ENCODE measurements at places on chromosomes 16 and 17.

DNA sequence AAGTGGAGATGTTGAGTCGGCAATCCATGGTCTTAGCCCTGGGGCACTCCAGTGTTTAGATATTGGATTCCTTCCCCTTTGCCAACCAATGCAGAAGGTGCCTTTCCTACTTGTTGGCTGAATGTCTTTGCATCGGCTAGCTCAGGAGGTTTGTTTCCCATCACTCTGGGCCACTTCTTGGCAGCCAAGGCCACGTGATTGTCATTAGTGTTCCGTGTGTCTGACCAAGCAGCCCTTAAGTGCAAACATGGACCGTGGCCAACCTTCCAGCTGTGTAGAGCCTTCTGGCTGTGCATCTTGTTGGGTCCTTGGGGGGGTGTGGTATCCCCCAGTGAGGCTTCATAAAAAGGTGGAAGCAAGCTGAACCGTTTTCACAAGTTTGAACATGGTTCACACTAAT, 66.0 kb downstream of the GNAO1 start:
- no peak for DNase-seq

DNA sequence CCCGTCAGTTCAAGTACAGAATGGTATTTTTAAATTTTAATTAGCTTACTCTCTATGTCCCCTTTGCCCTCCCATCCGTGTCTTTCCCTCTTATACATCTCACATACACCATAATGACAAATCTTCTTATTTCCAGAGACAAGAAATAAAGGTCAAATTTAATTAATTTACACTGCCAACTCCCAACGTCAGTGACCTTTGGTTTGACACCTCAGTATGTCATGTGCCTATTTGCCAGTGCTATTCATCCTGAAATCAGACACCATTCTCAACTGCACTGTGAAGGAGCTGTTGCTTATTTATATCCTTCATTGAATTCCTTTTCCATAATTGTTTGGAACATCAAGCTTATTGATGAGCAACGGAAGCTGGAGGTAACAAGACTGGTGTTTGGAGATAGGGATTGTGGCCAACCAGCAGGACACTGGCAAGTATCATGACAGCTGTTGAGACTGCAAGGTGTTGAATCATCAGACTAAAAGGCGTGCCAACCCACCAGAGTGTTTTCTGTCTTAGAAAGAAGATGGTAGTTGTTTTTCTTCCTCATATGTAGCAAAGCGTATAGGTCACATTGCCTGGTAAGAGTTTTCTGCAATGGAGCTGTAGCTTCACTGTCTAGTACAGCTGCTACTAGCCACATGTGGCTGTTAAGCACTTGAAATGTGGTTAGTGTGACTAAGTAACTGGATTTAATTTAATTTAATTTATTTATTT, 12.5 kb downstream of the CALCOCO2 start:
- no peak for DNase-seq

DNA sequence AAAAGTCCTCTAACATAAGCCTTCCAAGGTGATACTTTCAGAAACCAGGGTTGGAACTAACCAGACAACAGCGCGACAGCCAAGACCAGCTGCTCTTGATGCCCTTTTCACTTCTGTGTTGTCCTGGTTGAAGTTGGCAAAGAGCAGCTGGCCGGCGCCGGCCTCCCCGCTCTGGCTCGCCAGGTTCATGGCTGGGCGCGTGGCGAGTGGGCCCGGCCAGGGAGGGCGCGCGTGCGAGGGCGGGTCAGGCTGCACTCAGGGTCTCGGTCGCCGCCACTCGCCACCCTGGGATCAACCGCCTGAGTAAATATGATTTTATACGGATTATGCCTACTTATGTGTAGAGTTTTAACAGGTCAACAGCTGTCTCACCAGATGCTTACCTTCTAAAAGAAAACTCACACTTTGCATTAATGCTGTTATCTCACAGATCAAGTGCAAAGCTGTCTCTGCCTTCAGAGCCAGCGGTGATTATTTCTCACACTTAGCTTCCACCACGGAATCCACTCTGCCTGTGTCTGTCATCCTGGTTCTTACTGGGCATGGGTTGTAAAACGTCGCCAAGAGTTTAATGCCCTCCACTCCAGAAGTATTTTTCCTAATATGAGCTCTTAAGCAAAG, 13.5 kb downstream of the KCTD2 start:
- DNase-seq: no peak

DNA sequence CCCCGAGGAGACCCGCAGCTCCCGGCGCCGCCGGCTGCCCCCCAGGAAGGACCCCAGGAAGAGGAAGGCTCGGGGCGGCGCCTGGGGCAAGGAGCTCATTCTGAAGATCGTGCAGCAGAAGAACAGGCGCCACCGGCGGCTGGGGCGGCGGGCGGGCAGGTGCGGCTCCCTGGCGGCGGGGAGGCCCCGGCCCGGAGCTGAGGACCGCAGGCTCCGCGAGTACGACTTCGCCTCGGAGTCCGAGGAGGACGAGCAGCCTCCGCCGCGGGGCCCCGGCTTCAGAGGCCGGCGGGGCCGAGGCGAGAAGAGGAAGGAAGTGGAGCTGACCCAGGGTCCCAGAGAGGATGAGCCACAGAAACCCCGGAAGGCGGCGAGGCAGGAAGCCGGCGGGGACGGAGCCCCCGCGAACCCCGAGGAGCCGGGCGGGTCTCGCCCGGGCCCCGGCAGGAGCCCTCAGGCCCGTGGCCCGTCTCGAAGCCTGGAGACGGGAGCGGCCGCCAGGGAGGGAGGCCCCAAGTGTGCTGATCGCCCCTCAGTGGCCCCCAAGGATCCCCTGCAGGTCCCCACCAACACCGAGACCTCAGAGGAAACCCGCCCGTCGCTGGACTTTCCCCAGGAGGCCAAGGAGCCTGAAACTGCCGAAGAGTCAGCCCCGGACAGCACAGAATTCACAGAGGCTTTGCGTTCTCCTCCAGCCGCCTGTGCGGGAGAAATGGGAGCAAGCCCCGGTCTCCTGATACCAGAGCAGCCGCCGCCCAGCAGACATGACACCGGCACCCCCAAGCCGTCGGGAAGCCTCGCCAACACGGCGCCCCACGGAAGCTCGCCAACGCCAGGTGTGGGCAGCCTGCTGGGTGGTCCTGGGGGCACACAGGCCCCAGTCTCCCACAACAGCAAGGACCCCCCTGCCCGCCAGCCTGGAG, 22.3 kb upstream of the ZFPM1 start:
- DNase-seq: peak; percentile 88

- DNase-seq: no peak
These were observed at the start of gene DBNDD1 for GRCh38 chr16:90018652-90019542. DBNDD1 (minus strand) TSS chr16:90019456; CDS start chr16:90019341, 115 bp downstream.

DNA sequence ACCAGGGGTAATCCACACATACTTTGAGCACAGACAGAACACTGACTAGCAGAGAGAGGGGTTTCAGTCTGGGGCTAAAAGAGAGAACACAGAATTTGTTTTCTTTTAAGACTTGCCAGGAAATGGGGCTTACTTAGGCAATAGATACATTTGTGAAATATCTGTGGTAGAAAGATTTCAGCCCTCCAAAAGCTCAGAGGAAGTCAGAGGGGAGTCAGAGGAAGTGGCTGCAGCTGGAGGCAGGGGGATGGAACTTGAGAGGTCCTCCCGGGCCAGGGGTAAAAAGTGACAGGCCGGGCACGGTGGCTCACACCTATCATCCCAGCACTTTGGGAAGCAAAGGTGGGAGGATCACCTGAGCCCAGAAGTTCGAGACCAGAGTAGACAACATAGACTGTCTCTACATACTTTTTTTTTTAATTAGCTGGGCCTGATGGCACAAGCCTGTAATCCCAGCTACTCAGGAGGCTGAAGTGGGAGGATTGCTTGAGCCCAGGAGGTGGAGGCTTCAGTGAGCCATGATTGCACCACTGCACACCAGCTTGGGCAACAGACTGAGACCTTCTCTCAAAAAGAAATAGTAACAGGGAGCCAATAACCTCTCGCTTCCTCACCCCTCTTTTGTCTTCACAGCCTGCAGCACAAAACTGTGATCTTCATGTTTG, 49.9 kb downstream of the NLRC5 start:
- peak; percentile 57 for DNase-seq

DNA sequence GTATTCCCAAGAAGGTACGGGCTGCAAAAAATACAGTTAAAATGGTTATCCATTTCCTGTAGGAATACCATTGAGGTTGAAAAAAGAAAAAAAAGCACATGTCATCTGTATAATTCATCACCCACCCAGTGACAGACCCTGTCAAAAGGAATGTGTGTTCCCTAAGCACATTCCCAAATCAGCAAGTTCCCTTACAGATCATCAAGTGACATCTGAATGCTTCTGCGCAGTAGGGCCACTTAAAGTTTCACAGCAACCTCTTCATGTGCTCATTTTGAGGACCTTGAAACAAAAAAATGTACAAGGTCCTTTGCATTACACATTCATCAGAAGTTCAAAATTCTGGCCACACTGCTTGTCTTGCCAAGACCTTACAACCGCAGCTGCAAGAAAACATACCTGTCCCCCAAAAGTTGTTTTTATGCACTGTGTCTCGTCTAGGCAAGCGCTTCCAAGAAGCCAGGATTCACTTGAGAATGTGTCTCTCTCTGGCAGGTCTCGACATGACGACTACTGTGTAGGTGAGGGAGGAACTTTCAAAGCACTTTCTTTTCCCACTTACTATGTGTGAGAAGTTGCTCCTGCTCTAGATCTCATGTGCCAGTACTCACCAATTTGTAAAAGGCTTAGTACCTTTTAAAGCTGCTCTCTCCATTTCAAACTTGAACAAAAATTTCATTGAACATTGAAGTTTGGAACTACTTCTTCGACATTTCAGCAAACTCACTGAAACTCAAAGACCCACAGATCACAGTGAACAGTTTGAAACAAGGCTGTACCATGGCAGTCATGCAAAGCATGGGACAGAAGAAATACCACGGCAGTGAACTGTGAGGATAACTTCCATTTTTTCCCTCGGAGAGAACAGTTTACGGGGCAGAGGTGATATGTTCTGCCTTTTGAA, 4.3 kb upstream of the POLG2 start:
- no peak for DNase-seq

- no peak for DNase-seq
These were observed 6.1 kb downstream of the ATMIN start for GRCh38 chr16:81041696-81042095.

DNA sequence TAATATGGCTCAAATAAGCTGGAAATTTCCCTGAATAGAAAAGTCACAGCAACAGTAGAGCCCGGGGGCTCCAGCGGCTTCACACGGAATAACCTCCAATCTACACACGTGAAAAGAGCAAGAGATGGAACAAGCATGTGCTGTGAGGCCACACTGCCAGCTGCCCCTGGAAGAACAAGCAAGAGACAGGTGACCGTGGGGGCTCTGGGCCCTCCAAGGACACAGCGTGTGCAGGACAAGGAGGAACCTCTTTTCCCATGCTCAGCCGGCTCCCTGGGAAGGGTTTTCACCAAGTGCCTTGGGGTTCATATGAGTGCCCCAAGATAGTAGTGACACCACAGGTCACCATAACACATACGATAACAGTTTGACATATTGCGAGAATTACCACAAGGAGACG, 110.2 kb upstream of the ZNF750 start:
- no peak for DNase-seq

- no peak for DNase-seq
These were observed 11.2 kb downstream of the CHD9NB start for GRCh38 chr16:53041320-53042051.

GRCh38 chr16:85474621-85475217, 138.4 kb upstream of the GSE1 start:
- no peak for DNase-seq

GRCh38 chr16:3606441-3606840, 5.0 kb downstream of the SLX4 start:
- DNase-seq: no peak

- DNase-seq: no peak
These were observed 600 bp upstream of the BLTP2 start for GRCh38 chr17:28645576-28645939.

DNA sequence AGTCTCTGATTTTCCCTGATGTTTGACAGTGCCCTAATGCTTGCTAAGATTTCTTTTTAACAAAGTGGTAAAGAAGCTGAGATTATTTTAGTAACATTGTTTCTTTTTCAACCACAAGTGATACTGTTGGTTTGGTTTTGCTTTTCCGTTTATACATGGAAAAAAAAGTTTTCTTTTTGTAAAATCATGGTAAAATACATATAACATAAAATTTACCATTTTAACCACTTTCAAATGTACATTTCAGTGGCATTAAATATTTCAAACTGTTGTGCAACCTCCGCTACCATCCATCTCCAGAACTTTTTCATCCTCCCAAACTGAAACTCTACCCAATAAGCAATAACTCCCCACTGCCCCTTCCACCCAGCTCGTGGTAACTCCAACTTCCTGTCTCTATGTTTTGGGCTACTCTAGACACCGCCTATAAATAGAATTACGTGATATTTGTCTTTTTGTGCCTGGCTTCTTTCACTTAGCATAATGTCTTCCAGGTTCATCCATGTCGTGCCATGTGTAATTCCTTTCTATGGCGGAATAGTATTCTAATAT, 4.6 kb downstream of the CIITA start:
- no peak for DNase-seq

DNA sequence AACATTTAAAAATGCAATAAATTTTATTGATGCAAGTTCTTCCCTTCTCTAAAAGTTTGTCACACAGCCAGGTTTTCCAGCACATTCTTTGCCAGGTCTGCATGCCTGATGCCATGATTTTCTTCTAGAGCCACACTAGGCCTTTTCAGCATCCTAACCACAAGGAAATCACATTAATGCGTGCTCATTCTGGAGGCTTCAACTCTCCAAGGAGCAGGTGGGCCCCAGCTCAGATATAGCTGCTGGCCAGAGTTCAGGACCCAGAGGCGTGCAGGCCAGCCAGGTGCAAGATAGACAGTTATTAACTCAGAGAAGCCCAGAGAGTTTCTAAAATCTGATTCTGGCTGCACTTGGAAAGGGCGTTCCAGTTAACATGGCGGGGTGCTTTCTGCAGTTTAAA, 124.5 kb upstream of the MAF start:
- no peak for DNase-seq

GRCh38 chr16:88789594-88789993, 4.6 kb upstream of the PIEZO1 start:
- DNase-seq: no peak

- DNase-seq: no peak
These were observed 195.2 kb upstream of the CHMP6 start for GRCh38 chr17:80796430-80796861.

GRCh38 chr17:81071761-81072741, 37.1 kb downstream of the BAIAP2 start:
- DNase-seq: no peak

All from GM13976 (cell line).